ENCODE measurements at places on chromosomes 12 and 14.

DNA sequence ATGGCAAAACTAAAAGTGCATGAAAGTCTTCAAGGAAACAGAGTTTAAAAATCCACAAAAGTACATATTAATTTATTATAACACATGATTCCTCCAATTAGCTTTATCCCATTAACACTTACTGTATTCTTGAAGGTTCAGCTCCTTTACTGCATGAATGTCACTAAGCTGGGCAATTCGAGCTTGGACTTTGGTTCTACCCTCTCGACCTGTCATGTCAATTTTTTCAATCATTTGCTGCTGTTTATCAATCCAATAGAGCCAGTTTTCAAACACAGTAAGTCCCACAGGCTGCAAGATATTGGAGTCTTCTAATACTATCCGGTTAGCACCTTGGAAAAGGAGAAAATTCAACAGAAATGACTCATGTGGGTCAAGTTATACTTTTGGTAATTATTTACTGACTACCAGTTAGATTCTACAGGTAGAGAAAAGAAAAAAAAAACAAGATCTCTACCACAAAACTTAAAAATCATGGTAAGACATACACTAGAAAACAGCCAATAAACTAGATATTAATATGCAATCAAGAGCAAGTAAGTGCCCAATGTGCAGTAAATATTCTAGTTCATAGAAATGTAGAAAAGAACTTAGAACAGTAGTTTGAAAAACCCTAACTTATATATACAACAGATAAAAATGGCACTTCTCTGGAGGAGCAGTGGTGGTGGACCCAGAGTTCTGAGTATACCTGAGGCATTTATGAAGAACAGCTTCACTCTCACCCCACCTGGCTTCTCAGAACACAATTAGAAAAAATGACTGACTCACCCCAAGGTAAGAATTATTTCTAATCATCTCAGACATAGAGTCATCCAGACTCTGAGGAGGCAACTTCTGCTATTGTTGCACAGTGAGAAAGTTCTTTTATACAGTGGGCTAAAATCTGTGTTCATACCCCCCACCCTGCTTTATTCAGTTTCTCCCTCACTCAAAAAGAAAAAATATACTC is 67.7 kb downstream of the BCL2L14 start:
- no peak for DNase-seq

DNA sequence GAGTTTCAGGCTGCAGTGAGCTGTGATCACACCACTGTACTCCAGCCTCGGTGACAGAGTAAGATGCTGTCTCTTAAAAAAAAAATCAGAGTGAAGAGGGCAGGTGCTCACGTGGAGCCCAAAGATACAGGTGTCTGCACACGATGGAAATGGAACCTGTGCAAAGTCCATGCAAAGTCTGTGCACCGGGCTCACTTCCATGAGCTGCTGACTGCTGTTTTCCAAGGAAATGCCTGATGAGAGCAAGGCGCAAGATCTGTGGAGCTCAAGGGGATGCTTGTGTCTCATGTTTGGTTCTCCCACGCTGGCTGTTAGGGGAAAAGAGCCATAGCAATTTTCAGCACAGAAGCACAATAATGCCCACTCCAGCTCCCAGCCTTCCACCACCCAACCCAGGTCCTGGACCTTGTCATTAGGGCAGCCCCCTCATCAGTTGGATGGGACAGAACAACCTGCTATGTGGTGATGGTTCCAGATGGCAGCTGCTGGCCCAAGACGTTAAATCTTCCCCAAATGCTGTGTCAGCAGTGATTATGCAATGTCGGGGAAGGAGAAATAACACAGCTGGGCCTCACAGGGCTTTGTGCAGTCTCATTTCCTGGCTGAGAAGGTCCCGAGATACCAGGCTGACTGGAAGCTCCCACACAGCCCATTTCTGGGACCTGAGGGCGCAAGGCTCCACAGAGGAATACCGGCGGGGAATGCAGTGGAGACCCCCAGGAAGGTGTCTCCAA is 27.9 kb upstream of the DICER1 start:
- no peak for DNase-seq

DNA sequence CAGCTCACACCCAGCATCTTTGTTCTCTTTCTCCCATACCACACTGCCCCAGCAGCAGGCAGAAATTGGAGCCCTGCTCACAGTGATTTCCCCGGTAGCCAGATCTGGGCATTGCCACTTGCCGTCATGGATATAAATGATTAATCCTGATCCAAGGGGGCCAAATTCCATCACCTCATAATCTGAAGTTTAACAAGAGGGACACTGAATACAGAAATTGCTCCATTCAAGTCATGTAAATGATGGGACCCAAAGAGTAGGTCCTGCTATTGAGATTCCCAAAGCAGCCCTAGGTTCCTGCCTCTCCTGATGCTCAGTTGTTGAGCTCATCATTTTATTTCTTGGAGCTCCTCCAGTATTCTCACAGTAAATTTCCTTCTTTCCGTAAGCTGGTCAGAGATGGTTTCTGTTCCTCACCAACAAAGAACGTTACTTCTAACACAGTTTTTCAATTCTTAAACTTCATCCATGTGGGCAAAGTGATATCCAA is 11.7 kb downstream of the ITPR2 start:
- no peak for DNase-seq

- DNase-seq, result no peak
Observed at GRCh38 chr12:101670007-101670671, 27.3 kb upstream of the CHPT1 start.

DNA sequence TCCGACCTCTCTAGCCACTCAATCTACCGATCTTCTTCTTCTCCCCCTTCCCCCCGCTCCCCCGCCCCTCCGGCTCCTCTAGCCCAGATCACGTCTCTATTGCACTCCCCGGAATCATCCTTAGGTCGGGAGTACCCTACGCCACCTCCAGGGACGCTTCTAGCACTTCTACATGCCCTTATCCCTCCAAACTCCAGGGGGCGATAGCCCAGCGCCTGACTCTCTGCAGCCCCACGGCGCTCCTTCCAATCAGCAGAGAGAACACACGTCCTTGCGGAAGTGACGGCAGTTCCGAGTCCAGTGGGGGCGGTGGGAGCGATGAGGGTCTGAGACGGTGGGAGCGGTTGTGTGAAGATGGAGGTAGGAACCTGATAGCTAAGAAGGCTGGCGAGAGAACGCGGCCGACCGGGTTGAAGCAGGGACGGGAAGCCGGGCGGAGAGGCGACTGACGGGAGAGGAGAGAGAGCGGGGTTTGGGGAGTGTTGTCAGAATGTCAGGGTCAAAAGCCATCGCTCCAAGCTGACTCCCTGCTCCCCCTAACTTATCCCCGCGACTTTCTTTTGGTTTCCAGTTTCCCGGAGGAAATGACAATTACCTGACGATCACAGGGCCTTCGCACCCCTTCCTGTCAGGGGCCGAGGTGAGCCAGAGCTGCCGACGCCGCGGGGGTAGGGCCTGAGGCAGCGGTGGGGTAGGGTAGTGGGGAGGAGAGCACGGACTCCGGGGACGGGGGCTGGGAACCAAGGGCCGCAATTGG is at the start of the genes RAB2B and TOX4:
RAB2B (minus strand) TSS at position 35 of the 757 bp plus-strand sequence. CDS start 87 bp downstream, outside the sequence.
TOX4 (plus strand) TSS at position 271 of the 757 bp plus-strand sequence; CDS start at position 355, 84 bp downstream.
- peak; percentile 98 for DNase-seq

DNA sequence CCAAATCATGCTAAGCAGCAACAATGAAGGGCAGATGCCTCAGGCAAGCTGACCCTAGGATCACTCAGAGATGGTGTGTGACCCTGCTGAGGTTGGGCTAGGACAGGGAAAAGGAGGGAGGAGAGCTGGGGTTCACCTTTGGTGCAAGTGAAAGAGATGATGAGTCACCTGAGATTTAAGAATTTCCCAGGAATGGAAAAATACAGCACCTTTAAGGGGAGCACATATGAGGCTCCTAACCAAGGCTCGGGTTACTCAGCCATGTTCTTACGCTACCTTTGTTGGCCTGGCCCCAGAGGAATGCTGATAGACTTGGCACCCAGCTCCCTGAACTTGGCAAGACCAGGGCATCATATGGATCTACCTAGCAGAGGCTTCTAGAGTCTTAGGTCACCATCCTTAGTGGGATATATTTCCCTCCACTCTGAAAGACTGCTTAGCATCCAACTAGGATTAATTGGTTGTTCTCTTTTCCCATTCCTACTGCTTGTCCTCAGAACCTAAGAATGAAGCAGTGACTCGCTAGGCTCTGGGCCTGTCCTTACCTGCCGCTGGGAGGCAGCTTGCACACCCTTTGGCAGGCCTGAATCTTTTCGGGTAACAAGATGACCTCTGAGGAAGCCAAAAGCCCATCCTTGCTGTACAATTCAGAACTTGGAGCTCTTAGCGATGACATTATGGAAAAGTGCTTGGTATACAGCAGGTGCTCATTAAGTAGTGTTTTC is 4.0 kb upstream of the NAA25 start:
- no peak for DNase-seq

- DNase-seq, result peak; percentile 71
Observed at GRCh38 chr12:94149119-94149780, 873 bp downstream of the PLXNC1 start.

DNA sequence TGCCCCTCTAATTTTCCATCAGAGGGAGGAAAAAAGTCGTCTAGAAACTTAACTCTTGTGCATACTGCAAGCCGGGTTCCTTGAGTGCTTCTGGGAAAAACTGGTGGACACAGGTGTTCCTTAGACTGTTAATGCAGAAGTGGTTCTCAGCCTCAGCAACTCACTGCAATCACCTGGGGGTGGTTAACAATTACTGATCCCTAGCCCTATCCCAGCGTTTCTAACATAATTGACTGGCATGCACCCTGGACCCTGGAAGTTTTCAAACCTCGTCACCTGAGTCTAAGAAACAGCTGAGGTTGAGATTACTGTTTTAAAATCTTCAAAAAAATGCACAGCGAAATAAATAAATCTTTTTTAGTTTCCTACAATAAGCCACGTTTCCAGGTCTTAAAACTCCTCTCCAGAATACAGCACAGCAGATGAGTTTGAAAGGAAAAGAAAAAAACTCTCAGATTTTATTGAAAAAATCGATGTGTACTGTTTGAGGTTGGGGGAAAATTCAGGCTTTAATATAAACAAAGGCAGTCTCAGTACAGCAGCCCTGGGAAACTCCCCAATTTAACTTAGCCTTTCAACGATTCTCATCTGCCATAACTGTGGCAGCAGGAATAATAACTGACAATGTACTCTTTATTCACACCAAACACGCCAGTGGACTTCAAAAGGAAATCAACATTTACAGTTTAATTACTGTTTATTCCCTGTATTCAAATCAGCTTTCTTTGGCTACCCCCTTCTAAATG is 45.4 kb downstream of the PHLDA1 start:
- no peak for DNase-seq

- no peak for DNase-seq
Observed at GRCh38 chr12:48985901-48986300, 7.8 kb downstream of the WNT1 start.

DNA sequence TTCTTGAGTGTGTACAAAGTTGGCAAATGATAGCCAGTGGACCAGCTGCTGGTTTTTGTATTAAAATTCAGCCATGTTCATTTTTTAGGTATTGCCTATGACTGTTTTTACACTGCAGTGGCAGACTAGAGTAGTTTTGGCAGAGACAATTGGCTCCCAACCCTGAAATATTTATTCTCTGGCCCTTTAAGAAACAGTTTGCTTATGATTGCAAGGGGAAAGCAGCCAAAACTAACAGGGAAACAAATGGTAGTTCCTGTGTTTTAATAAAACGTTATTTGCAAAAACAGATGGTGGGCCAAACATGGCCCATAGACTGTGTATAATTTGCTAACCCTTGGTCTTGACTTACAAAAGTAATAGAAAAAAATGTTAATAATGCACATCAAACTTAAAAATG is 110.2 kb downstream of the ALX1 start:
- no peak for DNase-seq

GRCh38 chr12:123165537-123165936 is 14.6 kb upstream of the PITPNM2 start:
- no peak for DNase-seq

DNA sequence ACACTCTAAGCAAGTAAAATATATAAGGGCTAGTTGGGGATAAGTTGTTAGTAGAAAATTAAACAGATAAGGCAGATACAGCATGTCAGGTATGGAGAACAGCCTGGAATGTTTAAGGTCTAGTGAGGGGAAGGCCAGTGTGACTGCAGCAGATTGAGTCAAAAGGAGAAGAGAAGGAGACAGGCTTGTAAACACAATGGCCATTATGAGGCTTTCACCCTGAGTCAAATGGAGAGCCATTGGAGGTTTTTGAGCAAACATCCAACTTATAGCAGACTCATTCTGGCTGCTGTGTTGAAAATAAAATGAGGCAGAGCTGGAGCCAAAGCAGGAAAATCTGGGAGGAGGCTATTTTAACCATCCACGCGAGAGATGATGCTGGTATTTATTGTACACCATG is 142.0 kb downstream of the DUSP6 start:
- DNase-seq, result no peak

DNA sequence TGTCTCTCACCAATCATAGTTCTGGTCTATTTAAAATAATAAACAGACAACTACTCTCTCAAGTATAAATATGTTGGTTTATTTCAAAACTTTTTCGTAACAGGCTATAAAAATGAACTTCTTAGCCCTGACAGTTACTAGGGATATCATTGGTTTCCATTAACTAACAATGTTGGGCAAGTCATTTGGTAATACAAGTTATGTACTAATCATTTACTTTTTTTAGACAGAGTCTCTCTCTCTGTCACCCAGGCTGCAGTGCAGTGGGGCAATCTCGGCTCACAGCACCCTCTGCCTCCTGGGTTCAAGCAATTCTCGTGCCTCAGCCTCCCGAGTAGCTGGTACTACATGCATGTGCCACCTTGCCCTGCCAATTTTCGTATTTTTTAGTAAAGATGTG is 14.6 kb upstream of the KANSL2 start:
- no peak for DNase-seq
